ENCODE measurements at places on chromosomes 7 and 10.

DNA sequence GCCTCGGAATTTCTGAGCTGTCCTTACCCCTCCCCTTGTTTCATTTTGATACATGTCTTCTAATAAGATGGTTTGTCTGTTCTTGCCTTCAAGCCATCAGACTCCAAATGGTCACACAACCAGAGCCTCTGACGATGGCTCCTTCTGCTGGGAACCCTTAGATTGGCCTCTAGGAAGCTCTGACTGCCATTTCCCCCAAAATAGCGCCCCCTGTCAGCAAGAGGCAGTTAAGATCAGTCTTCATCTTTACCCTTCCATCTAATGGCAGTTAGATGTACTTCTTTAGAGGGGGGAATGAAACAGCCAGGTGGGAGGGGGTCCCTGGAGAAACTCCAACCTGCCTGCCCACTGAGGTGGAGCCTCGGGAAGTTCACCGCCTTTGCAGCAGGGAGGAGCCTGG, 85.8 kb upstream of the GPR22 start:
- no peak for DNase-seq

DNA sequence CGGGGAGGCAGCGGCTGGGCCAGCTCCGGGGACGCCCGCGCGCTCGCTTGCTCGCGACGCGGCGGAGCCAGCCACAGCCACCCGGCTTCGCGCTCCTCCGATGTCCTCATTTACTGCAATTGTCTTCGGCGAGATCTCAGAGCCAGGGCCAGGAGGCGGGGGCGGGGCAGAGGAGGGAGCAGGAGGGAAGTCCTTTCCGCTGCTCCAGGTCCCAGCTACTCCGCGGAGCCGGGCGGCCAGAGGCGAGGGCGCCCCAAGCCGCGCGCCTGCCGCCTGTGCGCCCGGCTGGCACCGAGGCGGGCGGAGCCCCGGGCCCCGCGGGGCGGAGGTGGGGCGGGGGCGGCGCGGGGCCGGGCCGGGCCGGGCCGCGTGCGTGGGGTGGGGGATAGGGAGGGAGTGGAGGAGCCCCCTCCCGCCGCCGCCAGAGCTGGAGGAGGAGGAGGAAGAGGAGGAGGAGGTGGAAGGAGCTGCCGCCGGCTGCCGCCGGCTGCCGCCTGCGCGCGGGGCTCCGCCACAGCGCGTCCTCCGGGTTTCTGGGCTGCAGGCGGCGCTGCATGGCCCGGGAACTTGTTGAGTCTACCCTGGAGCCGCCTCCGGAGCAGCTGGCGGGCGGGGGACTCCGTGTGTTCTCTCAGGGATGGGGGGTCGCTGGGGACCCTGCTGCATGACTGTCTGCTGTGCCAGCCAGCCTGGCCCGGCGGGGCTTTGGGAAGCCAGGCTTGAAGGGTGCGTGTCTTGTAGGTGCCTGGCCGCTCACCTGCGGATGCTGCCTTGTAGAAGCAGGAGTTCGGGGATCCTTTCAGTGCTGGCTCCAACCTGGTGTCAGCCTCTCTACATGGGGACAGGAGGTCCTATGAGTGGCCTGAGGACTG, at the start of gene INSYN2A:
TSS of gene INSYN2A (minus strand) at position 310 of the 872 bp plus-strand sequence. CDS start 20,196 bp downstream, outside the sequence.
- no peak for DNase-seq

GRCh38 chr7:106075937-106076336, 36.2 kb downstream of the SYPL1 start:
- DNase-seq: no peak

DNA sequence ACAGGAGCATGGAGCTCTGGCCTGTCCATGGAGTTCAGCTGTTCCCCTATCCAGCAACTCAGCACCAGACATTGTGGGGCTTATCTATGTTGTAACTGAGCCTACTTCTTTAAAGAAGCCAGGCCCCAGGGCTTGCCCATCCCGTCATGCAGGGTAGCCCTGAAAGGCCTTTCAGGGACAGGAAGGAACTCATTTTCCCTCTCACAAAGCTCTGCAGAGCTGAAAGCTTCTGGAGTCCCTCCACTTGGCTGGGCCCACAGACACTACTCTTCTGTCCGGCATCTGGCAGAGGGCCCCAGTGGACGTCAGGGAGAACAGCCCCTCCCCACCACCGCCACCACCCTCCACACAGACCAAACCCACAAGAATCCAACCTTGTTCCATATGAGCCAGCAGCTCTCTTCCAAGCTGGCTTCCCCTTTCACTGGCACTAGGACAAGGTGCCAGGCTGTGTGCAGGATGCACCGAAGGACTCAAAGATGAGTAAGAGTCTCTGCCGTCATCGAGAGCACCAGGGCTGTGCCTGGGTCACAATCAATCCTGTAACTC, 33.1 kb downstream of the DENND2A start:
- DNase-seq: no peak

DNA sequence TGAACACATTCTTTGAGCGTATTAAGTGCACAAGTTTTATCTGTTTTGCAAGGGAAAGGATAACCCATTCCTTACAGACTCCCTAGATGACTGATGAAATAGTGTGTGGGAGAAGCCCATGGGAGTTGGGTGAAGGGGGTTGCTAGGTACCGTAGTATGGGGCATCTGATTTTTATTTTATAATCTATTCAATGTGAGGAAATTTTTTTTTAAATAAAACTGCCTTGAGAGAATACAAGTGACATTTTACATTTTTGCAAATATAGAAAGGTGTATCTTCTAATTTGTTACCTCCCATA, 1.4 kb downstream of the BTAF1 start:
- no peak for DNase-seq

GRCh38 chr10:69685802-69686585, 55.9 kb downstream of the FAM241B start:
- DNase-seq: no peak

- no peak for DNase-seq
Observed at GRCh38 chr7:116981939-116982338, 28.6 kb downstream of the ST7 start.

DNA sequence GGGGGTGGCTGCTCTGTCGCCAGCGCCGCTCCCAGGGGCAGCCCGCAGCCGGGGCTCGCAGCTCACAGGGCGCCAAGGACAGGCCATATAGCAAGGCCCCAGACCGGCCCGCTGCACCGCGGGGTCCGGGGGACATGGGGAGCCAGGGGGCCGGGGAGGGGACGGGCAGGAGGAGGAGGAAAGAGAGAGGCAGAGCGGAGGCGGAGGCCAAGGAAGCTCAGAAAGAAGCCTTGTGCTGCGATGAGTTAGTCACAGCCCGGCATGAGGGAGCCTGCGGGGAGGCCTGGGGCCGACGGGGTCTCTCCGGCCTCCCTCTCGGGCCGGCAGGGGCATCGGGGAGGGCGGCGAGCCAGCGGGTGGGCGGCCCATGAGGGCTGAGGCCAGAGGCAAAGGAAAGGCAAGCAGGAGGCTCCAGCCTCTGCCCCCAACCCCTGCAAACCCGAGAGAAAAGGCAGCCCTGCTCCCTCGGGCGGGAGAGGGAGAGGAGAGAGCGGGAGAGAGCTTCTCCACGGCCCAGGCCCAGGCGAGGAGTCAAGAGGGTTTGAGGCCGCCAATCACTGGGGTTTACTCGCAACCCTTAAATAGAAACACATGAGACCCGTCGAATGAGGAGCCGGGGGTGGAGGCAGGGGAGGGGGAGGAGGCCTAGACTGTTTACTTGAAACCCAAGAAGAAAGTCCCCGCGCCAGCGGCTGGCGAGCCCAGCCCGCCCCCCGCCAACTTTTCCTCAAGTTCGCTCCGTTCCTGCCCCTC, 167.9 kb downstream of the NEURL1 start:
- DNase-seq: peak; percentile 86

DNA sequence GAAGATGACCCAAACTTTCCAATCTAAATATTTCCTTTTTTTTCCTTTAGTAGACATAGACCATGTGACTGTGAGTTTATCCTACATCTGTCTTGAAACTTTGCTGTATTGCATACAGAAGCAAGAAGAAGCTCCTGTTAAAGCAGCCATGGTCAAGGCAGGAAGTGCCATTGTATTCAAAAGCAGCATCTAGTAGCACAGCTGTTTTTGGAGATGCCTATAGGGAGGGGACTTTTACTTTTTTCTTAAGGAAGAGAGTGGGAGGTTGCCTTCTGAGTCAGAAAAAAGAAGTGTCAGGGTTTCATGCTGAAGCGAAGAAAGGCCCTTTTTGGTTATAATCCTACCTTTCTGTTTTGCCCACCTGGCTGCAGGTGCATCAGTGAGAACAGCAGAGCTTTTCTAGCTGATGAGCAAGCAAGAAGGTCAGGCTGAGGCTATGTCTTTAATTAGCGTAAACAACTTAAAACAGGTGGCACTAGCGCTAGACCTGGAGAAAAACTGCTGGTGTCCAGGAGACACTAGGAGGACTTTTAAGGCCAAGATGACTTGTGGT, 234.1 kb upstream of the AGK start:
- DNase-seq: no peak

DNA sequence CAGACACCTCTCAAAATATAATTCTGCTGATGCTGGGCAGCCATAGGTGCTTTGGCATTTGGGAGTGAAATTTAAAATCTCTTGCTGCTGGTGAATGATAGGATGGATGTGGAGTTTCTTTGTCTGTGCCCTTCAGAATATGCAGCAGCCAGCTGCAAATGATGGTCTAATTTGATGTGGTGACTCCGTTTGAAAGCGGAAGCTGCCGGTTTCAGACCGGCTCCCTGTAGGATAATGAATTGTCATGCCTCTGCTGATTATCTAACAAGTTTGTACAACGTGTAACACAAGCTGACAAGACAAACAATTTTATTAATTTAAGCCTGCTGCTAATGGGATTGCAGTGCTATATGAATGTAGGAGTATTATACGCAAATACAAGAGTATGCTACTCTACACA, 103.5 kb downstream of the SND1 start:
- no peak for DNase-seq

- no peak for DNase-seq
Observed at GRCh38 chr10:128877936-128878335, 589.1 kb upstream of the MGMT start.

DNA sequence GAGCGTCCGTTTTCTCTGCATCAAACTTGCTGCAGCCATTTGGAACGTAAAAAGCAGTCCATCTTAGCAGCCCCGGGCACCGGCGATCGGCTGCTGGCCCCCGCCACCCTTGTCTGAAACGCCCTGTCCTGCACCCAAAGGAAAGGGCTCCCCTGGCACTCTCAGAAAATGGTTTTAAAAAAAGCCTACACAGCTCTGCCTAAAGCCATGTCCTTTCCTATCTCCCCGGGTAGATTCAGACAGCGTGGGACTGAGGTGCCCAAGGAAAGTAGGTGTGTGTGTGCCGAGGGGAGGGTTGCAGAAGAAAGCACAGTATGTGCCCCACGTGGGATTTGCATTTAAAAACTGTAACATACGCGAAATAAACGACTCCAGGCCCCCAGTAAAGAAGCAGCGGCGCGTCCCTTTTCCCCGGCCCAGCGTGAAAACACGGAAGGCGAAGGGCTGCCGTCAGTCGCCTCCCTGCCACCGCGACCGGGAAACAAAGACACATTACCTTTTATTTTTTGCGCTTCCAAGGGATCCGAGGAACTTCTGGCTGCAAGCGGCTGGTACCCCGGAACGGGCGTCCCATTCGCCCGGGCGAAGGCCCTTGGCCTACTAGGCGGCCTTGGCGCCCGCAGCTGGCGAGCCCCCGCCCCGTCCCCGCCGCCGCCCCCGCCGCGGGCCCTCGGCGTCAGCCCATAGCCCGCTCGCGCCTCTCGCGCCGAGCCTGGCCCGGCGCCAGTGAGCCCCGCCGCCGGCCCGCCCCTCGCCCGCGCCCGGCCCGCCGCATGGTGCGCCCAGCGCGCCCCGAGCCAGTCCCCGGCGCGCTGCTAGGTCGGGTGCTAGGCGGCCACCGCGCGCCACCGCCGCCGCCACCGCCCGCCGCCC, 304.6 kb downstream of the PRPF18 start:
- DNase-seq: no peak

DNA sequence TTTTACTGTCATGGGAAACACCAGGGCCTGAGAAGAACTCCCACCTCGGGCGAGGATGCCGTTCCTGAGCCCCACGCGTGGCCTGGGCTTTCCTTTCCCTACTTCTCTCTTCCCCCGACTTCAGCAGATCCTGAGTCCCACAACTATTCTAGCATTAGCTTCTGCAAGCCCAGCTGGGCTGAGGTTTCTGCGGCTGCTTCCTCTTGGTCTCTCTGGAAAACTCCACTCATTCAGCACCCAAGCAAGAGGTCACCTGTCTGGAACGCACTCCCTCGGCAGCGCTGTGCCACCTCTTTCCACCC, 761 bp upstream of the DOCK1 start:
- DNase-seq: no peak

GRCh38 chr10:110802551-110803238, 69.0 kb upstream of the PDCD4 start:
- no peak for DNase-seq

DNA sequence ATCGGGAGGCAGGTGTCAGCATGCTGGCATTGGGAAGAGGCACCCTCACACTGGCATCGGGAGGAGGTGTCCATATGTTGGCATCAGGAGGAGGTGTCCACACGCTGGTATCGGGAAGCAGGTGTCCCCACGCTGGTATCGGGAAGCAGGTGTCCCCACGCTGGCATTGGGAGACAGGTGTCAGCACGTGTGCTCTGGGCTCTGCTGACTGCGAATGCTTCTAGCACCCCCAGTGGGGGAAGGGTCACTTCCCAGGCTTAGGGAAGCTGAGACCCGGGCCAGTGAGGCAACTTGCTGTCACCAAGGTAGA, 92.5 kb upstream of the IKZF1 start:
- no peak for DNase-seq

DNA sequence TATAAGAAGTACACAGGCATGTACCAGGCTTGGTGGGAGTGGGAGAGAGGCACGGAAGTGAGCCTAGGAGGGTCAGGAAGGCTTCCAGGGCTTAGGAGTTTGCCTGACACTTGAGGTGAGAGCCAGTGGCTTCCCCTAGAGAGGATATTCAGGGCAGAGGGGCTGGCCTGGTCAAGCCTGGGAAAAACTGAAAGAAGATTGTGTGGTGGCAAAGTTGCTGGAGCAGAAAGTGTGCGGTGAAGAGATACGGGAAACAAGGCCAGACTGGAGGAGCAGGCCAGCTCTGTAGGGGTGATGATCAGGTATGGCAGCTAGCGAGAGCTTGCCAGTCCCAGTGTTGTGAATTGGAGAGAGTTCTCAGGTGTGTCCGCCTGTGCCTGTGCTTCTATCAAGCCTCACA, 129.9 kb downstream of the CCNY start:
- no peak for DNase-seq

GRCh38 chr10:48247680-48248079, 26.8 kb downstream of the FRMPD2 start:
- DNase-seq: no peak

GRCh38 chr10:43921881-43922280, 273.2 kb upstream of the ZNF32 start:
- no peak for DNase-seq

DNA sequence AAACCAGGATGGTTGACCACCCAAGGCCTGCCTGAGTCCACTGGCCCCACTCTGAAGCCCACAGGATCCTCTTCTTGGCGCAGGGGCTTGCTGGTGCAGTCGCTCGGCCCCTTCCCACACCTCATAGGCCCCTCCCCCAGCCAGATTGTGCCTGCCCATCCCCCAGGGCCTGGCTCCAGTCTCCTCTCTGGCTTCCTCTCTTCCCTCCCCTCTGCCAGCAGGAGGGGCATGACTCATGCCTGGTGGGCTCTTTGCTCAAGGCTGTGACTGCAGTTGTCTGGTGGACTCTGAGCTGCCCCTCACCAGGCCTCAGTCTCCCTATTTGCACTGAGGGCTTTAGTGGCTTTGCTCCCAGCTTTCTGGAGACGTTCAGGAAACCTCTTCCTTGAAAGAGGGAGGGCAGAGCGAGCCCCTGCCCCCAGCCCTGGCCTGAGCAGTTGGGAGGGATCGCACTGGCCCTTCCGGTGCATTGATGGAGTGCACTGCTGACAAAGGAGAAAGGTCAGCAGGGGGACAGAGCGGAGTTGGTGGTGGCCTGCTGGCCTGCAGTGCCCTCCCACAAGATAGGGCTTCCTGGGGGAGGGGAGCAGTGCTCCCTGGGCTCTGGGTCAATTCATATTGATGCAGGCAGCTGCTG, 60.7 kb downstream of the ZMIZ1 start:
- DNase-seq: no peak
